ENCODE measurements at places on chromosomes 4 and X.
A peak's percentile ranks its signal among the peaks of the same experiment; 100 is the strongest.

DNA sequence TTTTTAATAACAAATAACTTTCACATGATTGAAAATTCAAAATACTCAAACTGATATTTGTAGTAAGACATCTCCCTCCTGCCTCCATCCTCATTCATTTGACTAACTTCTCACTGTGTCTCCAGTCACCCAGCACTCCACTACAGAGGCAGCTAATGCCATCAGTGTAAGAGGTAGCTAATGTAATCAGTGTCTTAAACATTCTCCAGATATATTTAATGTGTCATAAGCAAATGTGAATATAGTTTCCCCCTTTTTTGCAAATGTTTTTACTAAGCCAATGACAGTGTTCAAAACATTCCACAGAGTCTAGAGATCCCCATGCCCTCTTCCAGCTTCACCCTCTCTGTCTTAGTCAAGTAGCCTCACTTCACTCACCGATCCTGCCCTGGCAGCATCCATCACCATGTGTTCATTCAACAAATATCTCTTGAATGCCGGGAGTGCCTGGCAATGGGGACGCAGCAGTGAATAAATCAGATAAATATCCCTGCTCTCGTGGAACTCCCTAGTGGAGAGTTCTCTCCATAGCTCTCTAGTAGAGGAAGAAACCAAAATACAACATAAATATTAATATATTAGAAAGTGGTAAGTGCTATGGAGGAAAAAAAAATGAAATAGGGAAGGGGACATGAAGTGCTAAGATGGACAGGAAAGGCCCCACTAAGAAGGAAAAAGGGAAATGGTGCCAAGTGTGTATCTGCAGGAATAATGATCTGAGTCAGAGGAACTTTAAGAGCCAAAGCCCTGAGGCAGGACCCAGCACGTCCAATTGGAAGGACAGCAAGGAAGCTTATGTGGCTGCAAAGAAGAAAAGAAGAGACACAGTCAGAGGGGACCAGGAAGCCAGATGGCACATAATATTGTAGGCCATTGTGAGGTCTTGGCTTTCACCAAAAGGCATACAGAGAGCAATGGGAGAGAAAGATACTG, 18.7 kb downstream of the SCFD2 start:
- DNase-seq, result no peak

DNA sequence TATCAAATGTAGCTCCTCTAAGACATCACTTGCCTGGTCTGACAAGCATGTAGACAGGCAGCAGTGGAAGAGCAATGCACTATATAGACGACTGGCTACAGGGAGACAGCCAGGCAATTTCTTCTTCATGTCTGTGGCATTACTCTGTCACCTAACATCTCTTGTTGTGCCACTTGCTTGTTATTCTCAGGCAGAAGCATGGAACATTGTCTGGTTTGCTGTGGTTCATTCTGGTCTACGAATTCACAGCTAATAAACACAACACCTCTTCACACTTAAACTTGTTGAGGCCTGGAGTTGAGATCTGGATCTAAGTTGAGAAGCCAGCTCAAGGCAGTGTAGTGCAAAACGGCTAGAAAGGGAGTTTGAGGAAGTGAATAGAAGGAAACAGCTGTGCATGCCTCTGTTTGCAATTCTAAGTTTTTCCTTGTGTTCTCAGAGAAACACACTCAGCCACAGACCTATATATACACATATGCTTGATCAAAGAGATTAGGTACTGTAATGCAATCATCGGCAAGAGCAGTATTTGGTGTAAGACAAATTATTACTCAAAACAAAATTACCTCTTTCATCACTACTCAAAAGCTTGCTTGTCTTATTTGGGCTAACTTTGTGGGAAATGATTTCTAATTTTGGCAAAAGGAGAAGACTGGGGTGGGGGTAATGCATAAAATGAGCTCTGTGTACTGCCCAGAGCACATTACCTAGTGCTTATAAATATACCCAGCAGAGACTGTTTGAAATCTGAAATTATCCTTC, 243.8 kb downstream of the PPP3CA start:
- DNase-seq, result peak; percentile 59

DNA sequence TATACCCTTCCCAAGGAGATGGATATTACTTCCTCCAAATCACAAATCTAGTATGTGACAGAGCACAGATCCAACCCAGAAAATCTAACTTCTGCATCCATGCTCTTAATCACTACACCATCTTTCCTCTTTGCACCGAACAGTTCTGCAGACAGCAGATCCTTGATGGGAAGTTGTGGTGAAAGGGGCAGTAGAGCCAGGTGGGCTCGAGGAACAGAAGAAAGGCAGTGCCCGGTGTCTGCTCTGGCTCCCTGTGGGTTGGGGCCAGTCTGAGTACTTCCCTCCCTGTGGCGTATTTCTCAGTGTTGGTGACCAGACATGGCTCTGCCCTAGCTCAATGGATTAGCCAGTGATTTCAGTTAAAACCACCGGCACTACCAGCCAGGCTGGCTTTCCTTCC, 15.3 kb downstream of the HOPX start:
- no peak for DNase-seq

GRCh38 chr4:70722199-70722791, 531 bp downstream of the RUFY3 start:
- no peak for DNase-seq

DNA sequence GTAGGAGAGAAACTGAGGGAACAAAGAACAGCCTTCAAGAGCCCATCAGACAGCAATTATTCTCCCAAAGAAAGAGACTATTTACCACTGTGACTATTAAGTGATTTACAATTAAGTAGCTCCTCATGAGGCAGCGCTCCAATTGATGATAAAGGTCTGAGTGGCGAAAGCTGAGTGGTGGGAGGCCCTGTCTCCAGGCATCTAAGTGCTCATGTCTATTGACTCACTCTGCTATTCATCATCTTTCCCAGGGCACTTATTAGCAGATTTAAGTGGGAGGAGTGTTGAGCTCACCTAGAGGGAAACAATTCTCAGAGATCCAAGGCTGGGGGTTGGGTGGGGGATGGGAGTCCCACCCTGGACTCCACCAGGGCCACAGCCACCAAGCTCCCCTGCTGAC, 23.3 kb downstream of the AMER1 start:
- no peak for DNase-seq

- DNase-seq, result peak; percentile 69
Observed at GRCh38 chr4:147683188-147683591, 773 bp downstream of the PRMT9 start.

DNA sequence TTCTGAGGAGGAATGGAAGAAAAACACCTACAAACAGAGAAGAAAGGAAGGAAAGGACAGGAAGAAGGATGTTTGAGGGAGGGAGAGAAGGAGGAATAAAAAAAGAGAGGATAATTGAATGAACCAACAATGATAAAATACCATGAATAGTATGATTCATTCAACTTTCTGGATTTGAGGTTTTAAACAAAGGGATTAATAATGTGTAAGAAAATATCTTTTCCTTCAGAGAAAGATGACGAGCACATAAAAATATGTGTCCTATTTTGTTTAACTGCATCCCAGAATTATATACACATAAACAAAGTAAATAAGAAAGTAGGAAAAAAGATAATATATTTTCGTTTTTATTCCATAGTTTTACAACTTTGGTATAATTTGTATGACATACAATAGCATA, 1380.4 kb downstream of the STIM2 start:
- DNase-seq, result no peak

- no peak for DNase-seq
Observed at GRCh38 chr4:79862821-79863220, 210.2 kb downstream of the ANTXR2 start.

DNA sequence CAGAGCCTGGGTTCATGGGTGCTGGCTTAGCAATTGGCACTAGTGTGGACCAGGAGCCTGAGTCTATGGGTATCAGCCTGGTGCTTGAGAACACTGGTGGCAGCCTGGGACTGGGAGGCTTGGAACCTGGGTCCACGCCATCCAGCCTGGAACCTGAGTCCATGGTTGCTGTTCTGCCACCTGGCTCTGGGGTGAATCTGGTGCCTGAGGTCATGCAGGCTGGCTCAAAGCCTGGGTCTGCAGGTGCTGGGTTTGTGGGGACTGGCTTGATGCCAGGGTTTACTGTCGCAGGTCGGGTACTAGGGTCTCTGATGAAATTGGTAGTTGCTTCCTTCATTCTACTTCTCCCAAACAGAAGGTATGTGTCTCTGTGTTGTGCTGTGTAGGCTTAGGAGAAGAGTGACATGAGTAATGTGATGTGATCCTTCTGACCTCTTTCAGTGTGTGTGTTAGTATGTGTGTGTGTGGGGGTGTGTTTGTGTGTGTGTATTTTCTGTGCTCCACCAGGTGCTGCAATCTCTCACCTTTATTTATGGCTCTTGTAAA, 517.0 kb upstream of the EPHA5 start:
- DNase-seq, result no peak

GRCh38 chr4:155900381-155900780, 3.1 kb upstream of the TDO2 start:
- DNase-seq, result peak; percentile 31

DNA sequence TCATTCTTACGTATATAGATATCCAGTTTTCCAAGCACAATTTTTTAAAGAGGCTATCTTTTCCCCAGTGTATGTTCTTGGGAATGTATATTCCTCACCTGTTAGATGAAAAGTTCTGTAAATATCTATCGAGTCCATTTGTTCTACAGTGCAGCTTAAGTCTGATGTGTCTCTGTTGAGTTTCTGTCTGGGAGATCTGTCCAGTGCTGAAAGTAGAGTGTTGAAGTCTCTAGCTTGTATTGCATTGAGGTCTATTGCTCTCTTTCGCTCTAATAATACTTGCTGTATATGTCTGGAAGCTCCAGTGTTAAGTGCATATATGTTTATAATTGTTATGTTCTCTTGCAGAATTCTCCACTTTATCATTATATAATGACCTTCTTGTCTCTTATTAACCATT, 373.1 kb downstream of the PPARGC1A start:
- DNase-seq, result no peak

GRCh38 chr4:146062340-146062739, 113.2 kb upstream of the LSM6 start:
- DNase-seq, result peak; percentile 36

- no peak for DNase-seq
Observed at GRCh38 chr4:109185951-109186350, 116.5 kb downstream of the COL25A1 start.

GRCh38 chr4:11799196-11799595, 370.5 kb upstream of the HS3ST1 start:
- DNase-seq, result no peak

DNA sequence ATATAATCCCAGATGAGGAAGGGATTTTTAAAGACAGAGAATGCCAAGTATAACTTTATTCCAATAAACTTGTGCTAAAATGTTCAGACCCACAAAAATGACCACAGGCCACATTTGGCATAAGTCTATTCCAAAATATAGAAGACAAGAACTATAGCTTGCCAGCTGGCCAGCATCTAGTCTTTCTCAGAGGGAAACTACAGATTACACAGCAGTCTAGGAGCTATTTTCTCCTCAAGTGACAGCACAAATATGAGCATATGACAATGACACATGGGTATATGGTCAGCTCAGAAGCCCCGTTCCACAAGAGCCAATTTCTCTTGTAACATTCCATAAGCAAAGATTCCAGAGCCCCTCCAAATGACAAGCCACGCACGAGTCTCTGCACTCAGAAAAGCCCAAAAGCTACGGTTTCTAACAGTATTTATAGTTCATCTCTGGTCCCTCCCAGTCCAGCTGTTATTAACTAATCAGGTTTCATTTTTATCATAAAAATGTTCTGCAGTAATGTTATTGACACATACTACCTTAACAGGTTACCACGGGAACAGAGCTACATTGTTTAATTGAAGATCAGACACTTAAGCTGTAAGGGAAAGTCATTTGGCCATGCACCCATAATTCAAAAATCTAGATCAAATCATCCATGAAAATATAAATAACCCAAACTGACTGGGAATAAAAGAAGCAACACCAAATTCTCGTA, 70.3 kb downstream of the RAB28 start:
- peak; percentile 44 for DNase-seq

DNA sequence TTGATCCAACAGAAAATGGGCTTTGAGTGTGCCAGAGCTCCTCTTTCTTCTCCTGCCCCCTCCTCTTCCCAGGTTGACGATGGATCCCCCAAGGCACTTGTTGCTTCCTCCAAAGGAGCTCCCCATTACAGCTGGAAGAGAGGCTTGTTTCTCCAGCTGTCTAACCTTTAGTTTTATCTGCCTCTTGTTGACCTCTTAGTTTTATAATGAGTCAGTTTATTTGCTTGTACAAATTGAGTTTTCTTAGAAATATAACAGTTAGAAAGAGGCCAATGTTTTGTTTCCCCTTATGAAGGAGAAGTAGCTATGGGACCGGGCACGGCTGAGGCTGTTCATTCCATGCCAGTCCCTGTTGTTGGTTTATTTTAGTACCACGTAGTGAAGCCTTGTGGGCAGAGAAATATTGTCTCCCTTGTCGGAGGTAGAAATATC, 158.2 kb downstream of the SPRY1 start:
- peak; percentile 42 for DNase-seq

DNA sequence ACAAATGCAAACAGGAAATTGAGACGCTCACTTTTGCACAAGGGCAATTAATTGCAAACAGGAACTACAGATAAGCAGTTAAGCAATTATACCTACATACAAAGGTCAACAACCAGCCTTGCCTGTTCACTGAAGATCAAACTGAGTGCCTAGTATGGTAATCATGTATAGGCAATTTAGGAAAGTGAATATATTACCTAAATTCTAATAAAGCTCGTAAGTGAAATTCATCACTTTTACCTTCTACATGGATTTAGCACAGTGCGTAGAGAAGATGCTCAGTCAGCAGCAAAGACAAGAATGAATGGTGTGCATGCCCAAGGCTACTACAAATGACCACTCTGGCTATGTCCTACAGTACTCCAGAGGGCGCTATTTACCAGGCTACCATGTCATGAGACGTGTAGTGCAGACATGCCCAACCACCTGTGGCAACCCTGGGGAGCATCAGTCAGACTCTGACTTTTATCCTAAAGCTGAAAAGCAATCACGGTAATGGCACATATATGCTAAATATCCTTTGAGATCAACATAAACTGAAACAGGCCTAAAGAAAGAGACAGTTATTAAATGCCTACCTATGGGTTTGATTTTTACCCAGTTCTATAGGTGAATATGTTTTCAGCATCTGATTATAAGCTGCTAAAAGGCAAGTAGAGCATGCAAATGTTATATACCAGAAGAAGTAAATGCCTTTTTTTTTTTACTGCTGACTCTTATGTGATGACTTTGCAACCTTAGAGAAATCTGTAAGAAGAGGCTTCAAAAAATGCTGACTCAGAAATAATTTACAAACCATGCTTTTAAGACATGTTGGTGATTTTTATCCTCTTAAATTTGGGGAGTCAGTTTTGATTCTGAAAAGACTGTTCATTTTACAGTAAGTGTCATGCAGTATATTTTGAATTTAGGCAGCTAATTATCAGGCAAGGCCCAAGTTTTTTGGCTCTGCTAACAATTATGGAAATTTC, 178.0 kb downstream of the PPP3CA start:
- DNase-seq, result peak; percentile 74

GRCh38 chr4:142713282-142714030, 132.6 kb downstream of the INPP4B start:
- DNase-seq, result no peak

DNA sequence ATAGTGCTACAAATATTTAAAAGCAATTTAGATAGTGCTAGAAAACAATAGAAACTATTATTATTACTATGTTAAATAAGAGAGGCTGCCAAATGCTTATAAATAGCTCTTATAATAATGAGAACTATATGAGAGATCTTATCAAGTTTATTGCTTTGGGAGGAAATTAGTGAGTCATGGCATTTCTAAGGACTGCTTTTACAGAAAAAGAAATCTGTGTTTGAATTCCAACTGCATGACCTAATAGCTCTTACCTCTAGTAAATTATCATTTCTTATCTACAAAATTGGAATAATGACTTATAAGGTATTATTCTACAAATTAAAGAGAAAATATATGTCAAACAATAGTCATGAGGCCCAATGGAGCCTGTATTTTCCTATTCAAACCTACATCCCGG, 177.2 kb downstream of the GABRG1 start:
- DNase-seq, result no peak

Measured in suppressor macrophage (primary cell).